Right lung (tissue), 10 donors: ENCODE measurements at places on chromosomes 2 and 18. TPM values are rescaled to one million over a fixed set of nuclear protein-coding genes. Genes with fewer than 3 reads are reported as not detected.

CIB4 gene
- polyA plus RNA-seq: 0.83 TPM

ALLC gene
- polyA plus RNA-seq: not detected

- DNase-seq: no peak
These were observed 103.7 kb downstream of the HS6ST1 start for GRCh38 chr2:128214866-128215460.

ERBB4 gene
- polyA plus RNA-seq: 1.2 TPM

SCYGR4 gene
- 0.14 TPM for polyA plus RNA-seq

DNA sequence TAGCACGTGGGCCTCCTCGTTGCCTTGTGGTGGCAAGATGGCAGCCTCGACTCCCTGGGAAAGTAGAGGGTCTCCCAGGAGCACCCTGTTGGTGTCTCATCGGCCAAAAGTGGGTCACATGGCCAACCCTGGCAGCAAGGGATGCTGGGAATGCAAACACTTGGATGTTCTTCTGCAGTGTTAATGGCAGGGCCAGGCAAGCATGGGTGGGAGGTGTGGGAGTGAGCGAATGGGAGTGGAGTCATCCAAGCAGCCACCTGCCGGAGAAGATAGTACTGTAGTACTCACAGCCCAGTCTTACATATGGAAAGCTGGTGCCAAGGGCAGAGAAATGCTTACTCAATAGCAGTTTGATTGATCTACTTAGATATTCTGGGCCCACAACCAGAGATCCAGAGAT lies 122.2 kb downstream of the INHBB start:
- no peak for DNase-seq

DNA sequence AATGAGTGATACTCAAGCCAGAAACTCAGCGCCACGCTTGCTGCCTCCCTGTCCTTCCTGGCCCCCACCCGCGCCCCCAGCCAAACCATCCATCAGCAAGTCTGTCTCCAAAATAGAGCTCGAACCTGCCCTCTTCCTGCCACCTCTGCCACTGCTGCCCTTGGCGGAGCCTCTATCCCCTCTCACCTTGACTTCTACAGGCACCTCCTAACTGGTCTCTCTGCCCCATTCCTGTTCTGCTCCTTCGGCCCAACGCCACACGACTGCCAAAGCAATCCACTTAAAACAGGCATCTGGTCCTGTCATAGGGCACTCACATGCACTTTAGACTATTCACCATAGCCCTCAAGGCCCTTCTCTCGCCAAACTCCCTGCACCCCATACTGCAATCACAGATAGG lies 210.3 kb upstream of the SMAD2 start:
- no peak for DNase-seq

COL4A3 gene
- 7.5 TPM for polyA plus RNA-seq

TUBB8B gene
- polyA plus RNA-seq: 0.96 TPM

CD28 gene
- polyA plus RNA-seq: 3.1 TPM

DNA sequence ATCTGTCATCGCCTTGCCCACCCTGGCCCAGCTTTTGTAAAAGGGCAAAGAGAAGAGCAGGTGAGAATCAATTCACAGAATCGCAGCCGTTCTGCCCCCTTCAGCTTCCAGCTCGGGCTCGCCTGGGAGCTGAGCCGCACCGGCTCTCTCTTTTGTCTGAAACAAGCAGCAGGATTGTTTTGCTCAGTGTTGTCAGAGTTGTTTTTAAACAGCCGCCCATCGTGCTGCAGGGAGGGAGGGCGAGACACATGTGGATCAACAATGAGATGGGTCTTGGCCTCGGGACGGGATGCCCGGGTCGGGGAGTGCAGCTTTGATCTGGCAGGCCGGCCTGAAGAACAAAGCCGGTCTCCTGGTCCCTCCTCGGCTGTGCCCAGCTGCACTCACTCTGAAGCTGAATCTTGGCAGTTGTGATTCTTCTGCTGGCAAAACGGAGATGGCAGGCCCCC lies 39.7 kb upstream of the HDAC4 start:
- no peak for DNase-seq

- DNase-seq: no peak
These were observed 106.9 kb downstream of the HDAC4 start for GRCh38 chr2:239293775-239294430.

- DNase-seq: no peak
These were observed 56.2 kb downstream of the ARHGEF33 start for GRCh38 chr2:38945911-38946310.

FSHR gene
- polyA plus RNA-seq: not detected

DNA sequence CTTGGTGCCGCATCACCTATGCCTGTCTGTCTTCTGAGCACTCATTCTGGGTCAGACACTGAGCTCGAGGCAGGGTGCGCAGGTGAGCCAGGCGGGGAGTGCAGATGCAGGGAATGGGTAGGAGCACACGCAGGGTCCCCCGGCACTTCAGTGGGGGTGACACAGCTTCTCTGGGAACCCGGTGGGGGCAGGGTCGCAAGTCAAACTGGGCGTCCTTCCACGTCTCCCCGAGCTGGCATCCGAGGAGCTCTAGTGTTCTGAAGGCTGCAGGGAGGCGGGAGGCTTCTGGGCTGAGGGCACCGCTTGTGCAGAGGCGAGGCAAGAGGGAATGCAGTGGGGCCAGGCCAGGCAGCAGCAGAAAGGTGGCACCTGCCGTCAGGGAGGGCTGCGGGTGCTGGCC lies 86.0 kb downstream of the DGKD start:
- DNase-seq: no peak

DNA sequence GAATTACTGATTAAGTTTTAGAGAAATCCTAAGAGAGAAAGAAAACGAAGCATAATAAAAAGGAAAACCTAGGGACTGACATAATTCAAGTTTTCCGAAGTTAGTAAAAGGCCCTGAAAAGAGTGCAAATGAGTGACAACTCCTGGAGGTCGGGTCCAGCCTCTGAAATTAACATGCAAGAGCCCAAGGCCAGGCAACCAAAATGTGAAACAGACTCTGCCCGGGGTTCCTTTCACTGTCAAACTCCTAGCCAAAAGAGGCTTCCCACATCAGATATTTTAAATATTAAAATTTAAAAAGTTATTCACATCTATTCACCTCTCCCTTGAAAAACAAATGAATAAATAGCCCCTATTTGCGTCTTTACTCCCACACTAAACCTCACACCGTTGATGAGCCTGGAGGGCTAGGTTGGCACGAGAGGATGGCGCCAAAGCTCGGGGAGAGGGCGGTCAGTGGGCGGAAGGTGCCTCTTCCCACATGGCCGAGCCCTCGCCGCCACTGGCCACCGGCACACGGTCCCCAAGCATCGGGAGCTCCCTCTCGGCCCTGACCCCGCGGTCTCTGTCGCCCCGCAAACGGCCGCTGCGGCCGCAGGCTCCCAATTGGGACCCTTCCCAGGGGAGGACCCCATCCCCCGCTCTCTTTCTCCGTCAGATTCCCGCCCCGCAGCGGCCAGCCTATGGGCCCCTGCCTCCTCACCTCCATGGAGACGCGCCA lies 630 bp downstream of the PPM1G start:
- DNase-seq: no peak

CCDC141 gene
- 2.3 TPM for polyA plus RNA-seq

DNA sequence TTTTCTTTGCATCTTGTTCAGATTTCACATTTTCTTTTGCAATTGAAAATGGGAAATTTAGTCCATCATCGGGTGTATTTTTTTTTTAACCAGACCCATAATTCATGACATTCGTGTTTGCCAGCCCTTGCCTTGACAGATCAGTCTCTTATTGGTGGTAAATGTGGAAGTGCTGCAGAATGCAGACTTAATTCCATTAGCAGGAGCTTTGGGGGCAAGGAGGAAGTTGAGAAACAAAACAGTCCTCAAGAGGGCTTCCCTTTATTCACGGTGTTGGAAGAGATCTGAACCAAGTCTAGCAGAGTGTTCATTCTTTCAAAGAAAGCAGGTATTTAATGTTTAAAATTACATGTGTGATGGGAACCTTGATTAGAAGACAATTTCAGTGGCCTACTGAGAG lies 16.6 kb upstream of the RPE start:
- no peak for DNase-seq

DNA sequence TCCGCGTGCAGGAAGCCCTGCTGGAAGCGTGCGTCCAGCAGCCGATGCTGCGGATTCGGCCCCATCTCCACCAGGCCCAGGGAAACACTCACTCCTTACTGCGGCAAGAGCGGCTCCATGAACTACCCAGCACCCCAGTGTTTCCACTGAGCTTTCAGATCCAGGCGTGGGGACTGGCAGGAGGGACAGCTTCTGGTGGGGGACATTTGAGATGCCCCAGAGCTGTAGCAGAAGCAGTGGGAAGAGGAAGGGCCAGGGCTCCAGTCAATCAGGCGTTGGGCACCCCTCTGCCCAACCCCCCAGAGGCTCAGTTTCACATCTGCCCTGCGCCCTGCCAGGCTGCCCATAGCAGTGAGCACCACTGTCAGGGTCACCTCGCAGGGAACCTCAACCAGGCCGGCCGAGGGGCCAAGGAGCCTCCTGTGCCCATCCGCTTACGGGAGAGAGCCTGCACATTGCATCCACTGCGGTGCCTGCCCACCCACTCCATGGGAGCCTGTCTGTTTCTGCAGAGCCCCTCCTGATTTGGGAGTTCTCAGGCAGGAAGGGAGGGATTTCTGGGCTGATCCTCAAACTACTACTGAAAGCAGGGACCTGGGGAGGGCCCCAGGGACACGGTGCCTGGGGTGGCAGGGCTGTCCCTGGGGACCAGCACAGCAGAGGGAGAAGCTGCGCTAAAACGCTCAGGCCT lies 4.6 kb downstream of the AGXT start:
- no peak for DNase-seq

DNA sequence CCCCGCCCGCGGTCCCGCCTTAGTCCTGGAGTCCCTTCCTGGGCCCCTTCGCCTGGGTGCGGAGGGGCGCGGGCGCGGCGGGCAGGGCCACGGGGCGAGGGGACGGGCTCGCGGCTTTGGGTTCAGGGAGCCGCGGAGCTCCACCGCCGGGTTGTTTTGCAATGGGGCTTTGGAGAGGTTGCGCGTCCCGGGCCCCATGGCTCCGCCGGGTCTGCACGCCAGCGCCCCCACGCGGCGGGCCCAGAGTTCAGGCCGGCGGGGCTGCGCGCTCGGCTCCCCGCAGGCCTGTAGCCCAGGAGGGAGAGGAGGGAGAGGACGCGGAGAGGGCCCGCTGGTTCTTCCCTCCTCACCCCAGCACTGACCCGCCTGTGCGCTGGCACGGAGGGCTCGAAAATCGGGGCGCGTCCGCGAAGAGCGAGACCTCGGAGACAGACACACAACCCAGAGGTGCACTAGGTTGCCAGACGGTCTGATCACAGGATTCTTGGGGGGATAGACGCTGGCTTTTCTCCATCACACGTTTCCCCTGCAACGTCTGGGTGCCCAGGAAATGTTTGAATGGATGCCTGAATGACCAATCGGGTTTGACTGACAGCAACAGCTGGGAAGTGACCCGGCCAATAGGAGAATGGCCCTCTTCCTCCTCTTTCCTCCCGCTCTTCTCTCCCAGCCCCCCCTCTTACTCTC lies 4.9 kb upstream of the SIX2 start:
- peak; percentile 56 for DNase-seq

DNA sequence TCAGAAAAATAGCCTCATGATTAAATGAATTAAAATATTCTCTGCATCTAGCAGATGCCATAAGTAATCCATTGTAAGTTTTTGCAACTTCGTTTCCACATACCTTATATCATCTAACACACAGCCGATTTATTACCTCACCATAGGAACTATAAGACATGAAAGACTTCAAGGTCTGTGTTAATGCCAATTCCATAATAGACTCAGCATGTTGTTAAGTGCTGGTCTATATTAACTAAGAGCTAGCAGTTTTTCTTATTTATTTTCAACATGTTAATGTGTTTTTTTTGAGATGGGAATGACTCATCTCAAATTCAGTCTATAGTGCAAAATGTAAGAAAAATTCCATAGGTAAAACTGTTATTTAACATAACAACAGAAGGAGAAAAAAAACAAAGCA lies 243.9 kb upstream of the GULP1 start:
- no peak for DNase-seq

- DNase-seq: no peak
These were observed 204.8 kb downstream of the SLC39A10 start for GRCh38 chr2:195861821-195862220.

NMUR1 gene
- polyA plus RNA-seq: 0.55 TPM

DNA sequence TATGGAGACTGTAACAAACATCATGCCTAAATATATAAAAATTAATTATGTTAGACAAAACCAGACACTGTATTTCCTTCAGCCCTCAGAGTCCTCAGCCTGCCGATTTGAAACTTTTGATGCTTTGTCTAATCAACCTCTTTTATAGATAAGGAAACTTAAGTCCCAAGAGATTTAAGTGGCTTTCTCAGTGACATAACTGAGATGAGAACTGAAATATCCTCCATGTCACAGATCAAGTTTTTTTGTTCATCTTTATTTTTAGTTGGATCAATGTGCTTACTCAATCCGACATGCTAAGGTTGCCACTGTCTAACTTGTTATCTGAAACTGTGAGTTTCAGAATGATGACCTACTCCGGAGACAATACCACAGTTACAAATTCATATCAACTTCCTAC lies 72.3 kb downstream of the BARD1 start:
- DNase-seq: no peak

CNGA3 gene
- polyA plus RNA-seq: 0.04 TPM

GRCh38 chr18:43587538-43588153 lies 310.4 kb upstream of the SYT4 start:
- no peak for DNase-seq

PID1 gene
- 25.1 TPM for polyA plus RNA-seq

GRCh38 chr2:63792530-63792929 lies 49.2 kb upstream of the UGP2 start:
- no peak for DNase-seq

GRCh38 chr18:55076643-55077218 lies 117.5 kb upstream of the CCDC68 start:
- DNase-seq: no peak

DNA sequence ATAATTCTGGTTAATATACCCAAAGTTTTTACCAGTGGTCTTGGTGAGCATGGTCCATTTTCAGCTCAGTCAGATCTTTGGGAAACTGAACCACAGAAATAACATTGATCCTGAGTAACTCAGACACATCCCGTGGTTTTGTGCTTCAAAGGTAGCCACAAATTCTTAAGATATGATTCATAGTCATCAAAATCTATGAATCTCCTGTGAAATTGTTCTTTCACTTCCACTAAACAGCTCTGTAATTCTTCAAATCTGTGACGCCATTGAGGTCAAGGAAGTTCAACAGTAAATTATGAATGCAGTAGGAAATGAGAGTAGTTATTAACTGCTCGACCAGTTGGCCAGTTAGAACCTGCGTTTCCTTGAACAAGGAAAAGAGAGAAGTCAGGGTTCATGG lies 147.3 kb downstream of the IRS1 start:
- DNase-seq: no peak

GRCh38 chr2:161327582-161327981 lies 19.4 kb downstream of the PSMD14 start:
- DNase-seq: no peak

- no peak for DNase-seq
These were observed 11.0 kb upstream of the PLEKHM3 start for GRCh38 chr2:208036357-208036756.
